ENCODE measurements at places on chromosomes 4 and X.
A peak's percentile ranks its signal among the peaks of the same experiment; 100 is the strongest.

DNA sequence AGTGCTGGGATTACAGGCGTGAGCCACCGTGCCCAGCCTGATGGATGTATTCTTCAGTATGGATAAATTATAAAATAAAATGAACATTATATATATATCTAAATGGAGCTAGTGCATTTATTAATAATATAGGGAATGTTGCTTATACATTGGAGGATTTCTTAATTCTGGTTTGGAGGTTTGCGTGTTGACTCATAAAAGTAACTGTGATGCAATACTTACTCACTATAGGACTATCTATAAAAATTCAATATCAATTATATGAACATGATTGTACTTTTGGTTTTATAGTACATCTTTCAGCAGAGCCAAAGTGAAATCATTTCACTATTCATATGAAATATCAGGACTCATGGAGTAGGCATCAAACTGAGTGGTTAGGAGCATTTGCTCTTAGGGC, 3.2 kb upstream of the AREG start:
- H3K27ac ChIP-seq: no peak overlapping the region
- H3K4me3 ChIP-seq: no peak overlapping the region
- peaks cover 8% of the 10 kb centered on the region for H3K4me1 ChIP-seq
- no peaks in the 10 kb centered on the region for H3K36me3 ChIP-seq
- DNase-seq: no peak
- no peaks in the 10 kb centered on the region for H3K27me3 ChIP-seq

DNA sequence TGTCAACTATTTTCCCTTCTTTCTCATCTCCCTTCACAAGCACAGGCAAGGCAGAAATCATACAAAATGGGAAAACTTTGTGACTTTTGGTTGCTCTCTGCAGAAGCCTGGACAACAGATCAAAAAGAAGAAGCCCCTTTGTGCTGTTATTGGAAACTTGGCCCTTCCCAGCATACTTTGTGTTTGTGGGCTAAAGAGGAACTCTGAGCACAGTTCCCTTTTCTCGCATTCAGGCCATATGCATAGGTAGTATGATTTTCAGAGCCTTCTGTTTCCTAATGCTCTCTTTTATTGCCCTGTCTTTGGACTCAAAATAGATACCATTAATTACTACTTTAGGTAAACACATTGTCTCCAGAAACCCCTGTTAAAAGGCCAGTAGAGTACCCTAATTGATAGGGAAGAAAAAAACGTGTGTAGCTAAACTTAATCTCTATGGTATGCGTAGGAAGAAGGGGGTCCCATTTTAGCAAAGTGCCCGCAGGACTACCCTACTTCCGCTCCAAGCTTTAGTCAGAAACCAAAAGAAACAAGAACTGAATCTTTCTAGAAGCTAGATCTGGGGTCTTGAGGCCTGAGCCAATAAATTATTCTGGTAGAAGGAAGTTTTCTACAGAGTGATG, 26.6 kb downstream of the VSIG4 start:
- no peak overlapping the region for H3K4me3 ChIP-seq
- DNase-seq: no peak
- H3K4me1 ChIP-seq: peaks cover 21% of the 10 kb centered on the region
- H3K36me3 ChIP-seq: no peaks in the 10 kb centered on the region

GRCh38 chrX:101347859-101348451, 587 bp downstream of the TIMM8A start:
- no peaks in the 10 kb centered on the region for H3K27me3 ChIP-seq
- peak overlapping the region; percentile 67 for H3K27ac ChIP-seq
- H3K4me3 ChIP-seq: peak overlapping the region; percentile 86
- H3K36me3 ChIP-seq: no peaks in the 10 kb centered on the region
- no peaks in the 10 kb centered on the region for H3K4me1 ChIP-seq

- no peaks in the 10 kb centered on the region for H3K4me1 ChIP-seq
- no peak for DNase-seq
- H3K27me3 ChIP-seq: no peaks in the 10 kb centered on the region
- no peak overlapping the region for H3K4me3 ChIP-seq
Observed at GRCh38 chr4:61918987-61919386, 718.9 kb downstream of the ADGRL3 start.

- no peak overlapping the region for H3K27ac ChIP-seq
- DNase-seq: no peak
- H3K36me3 ChIP-seq: no peaks in the 10 kb centered on the region
- H3K4me3 ChIP-seq: no peak overlapping the region
- peaks cover 5% of the 10 kb centered on the region for H3K4me1 ChIP-seq
Observed at GRCh38 chrX:97057349-97057909, 173.7 kb downstream of the RPA4 start.

- no peak overlapping the region for H3K4me3 ChIP-seq
- H3K36me3 ChIP-seq: no peaks in the 10 kb centered on the region
- peaks cover 2% of the 10 kb centered on the region for H3K4me1 ChIP-seq
- no peak for DNase-seq
Observed at GRCh38 chrX:85859426-85859825, 187.9 kb downstream of the CHM start.

DNA sequence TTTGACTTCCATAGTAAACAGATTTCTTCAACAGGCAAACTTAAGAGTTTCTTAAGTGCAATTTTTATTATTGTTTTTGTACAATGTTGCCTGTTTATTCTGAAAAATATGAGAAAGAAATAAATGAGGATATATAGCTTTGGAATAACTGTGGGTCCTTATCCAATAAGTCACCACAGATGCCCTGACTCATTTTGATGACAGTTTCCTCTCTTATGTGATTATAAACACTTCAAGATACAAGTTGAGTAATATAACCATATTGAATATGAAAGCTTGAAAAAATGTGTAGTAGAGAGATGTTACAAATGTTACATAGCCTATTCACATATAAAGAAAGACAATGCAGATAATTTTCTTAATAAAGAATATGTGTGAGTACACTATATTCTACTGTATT, 931.6 kb downstream of the RAPGEF2 start:
- H3K36me3 ChIP-seq: no peaks in the 10 kb centered on the region
- no peaks in the 10 kb centered on the region for H3K27me3 ChIP-seq
- no peak for DNase-seq
- no peak overlapping the region for H3K27ac ChIP-seq
- no peaks in the 10 kb centered on the region for H3K4me1 ChIP-seq

DNA sequence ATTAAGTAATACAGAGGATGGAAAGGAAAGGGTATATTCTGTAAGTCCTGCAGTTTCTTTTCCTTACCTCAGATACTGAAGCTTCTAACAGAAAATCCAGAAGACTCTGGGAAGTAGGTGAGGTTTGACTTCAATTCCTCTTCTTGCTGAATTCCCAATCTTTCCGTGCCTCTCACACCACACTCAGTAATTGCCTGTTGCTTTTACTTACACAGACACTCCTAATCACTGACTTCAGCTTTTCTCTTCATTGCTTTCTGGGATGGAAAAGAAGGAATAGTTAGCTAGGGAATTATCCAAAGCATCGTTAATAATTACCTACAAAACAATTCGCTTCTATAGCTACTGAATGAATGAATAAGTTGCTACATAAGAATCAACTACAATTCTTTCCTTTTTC, 163.6 kb downstream of the FBXO8 start:
- H3K27me3 ChIP-seq: peaks cover 65% of the 10 kb centered on the region
- peaks cover 6% of the 10 kb centered on the region for H3K4me1 ChIP-seq

- H3K4me1 ChIP-seq: peaks cover 24% of the 10 kb centered on the region
- H3K4me3 ChIP-seq: peak overlapping the region; percentile 88
- no peaks in the 10 kb centered on the region for H3K27me3 ChIP-seq
- H3K27ac ChIP-seq: peak overlapping the region; percentile 98
- DNase-seq: no peak
- peaks cover 3% of the 10 kb centered on the region for H3K36me3 ChIP-seq
Observed at GRCh38 chr4:153248641-153249198, 44.5 kb downstream of the TRIM2 start.

DNA sequence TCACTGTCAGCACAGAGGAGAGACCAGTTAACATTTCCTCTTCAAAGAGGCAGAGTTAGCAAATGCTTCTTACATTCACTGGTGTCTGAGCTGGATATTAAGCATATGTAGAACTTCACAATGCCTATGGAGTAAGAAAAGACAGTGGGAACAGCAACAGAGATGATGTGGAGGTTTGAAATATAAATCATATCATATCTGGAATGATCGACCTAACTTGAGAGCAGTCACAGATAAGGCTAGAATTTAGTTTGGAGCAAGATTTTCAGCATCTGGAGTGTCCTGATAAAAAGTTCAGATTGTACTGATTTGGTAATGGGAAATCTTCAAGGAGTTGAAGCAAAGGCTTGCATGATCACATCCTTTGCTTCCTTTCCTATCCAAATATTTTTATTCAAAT, 90.5 kb upstream of the ANKRD50 start:
- H3K4me1 ChIP-seq: no peaks in the 10 kb centered on the region
- no peak overlapping the region for H3K27ac ChIP-seq
- no peak for DNase-seq
- no peak overlapping the region for H3K4me3 ChIP-seq

DNA sequence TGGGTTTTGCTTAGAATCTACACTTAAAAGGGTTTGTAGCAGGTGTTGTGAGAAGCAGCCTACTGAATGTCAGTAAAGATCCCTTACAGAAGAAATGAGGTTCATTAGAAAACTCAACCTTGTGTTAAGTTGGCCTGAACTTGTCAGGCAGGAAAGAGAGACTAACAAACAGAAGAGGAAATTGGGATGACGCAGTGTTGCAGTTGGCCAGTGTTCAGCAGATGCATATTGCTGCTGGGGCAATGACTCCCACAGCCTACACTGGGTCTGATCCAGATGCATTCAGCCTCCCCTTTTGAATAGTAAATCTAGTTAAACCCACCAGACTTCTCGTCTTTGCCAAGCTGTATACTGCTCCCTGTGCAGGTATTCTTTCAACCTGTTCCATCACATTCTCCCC, 409.4 kb downstream of the UBE2NL start:
- no peak overlapping the region for H3K4me3 ChIP-seq
- H3K36me3 ChIP-seq: no peaks in the 10 kb centered on the region
- no peaks in the 10 kb centered on the region for H3K4me1 ChIP-seq

DNA sequence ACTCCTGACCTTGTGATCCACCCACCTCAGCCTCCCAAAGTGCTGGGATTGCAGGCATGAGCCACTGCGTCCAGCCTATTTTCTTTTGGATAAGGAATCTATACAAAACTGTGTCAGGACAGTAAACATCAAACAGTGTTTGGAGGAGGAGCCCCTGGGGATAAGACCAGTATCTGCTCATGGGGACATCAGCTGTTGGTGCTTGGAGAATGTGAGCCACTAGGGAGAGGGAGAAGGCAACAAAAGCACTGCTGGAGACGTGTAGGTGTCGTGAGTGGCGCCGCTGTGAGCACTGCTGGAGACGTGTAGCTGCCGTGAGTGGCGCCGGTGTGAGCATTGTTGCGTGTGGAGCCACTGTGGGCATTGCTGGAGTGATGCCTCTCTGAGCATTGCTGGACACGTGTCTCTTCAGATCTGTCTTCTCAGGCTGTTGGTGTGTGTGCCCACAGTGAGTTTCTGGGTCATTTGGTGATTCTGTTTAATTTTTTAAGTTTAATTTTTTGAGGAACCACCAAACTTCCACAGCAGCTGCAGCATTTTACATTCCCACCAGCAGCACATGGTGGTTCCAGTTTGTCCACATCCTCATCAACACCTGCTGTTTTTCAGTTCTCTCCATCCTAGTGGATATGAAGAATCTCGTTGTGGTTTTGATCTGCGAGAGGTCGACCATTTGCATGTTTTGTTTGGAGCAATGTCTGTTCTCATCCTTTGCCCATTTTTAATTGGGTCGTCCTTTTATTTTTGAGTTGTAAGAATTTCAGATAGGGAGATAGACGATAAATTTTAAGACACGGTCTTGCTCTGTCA, 19.0 kb downstream of the DGKQ start:
- DNase-seq: no peak
- peaks cover 3% of the 10 kb centered on the region for H3K4me1 ChIP-seq
- no peak overlapping the region for H3K27ac ChIP-seq
- H3K36me3 ChIP-seq: no peaks in the 10 kb centered on the region
- H3K4me3 ChIP-seq: no peak overlapping the region
- no peaks in the 10 kb centered on the region for H3K27me3 ChIP-seq

DNA sequence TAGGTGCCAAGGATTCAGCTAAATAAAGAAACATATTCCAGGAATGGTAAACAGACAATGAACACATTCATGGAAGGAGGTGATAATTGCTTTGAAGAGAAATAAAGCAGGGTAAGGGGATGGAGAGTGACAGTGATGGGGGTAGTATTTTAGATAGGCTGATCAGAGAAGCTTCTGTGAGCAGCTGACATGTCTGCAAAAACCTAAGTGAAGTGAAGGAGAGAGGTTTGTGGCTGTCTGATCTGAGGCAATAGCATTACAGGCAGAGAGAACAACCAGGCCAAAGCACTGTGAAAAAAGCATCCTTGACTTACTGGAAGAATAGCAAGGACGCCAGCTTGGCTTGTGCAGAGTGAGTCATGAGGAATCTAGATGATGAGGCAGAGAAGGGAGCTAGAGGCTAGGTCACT, 271.9 kb upstream of the GATB start:
- no peaks in the 10 kb centered on the region for H3K27me3 ChIP-seq
- no peak overlapping the region for H3K4me3 ChIP-seq
- DNase-seq: no peak

DNA sequence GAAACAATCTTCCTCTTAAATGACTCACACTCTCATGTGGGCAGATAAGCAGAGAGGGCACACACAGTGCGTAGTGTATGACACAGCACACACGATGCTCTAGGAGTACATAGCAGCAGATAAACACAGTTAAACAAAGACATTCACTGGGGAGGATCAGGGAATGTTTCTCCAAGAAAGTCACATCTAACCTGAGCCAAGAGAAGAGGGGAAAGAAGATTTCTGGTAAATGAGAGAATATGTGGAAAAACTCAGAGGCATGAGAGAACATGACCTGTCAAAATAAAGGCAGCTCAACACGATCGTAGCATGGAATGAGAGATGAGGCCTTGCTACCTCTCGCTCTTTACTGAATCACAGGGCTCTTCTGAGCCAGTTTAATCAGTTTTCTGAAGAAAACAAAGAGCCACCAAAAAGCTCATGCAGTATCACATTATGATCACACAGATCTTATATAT, 251.0 kb downstream of the ANK2 start:
- H3K36me3 ChIP-seq: no peaks in the 10 kb centered on the region
- H3K4me3 ChIP-seq: no peak overlapping the region
- no peak overlapping the region for H3K27ac ChIP-seq
- no peak for DNase-seq
- peaks cover 13% of the 10 kb centered on the region for H3K27me3 ChIP-seq

GRCh38 chrX:118644378-118644777, 83.0 kb upstream of the IL13RA1 start:
- peak overlapping the region; percentile 75 for H3K27ac ChIP-seq
- peaks cover 3% of the 10 kb centered on the region for H3K4me1 ChIP-seq
- H3K4me3 ChIP-seq: no peak overlapping the region
- no peaks in the 10 kb centered on the region for H3K27me3 ChIP-seq
- no peak for DNase-seq

GRCh38 chr4:166044871-166045270, 171.8 kb downstream of the TLL1 start:
- H3K27ac ChIP-seq: no peak overlapping the region
- H3K36me3 ChIP-seq: no peaks in the 10 kb centered on the region
- no peaks in the 10 kb centered on the region for H3K27me3 ChIP-seq
- H3K4me1 ChIP-seq: no peaks in the 10 kb centered on the region
- no peak for DNase-seq

- peak overlapping the region; percentile 71 for H3K4me3 ChIP-seq
- no peaks in the 10 kb centered on the region for H3K27me3 ChIP-seq
- no peak for DNase-seq
- H3K36me3 ChIP-seq: peaks cover 4% of the 10 kb centered on the region
- H3K4me1 ChIP-seq: peaks cover 47% of the 10 kb centered on the region
- peak overlapping the region; percentile 99 for H3K27ac ChIP-seq
Observed at GRCh38 chr4:86938771-86939520, 4.1 kb downstream of the AFF1 start.

- no peak overlapping the region for H3K4me3 ChIP-seq
- peaks cover 2% of the 10 kb centered on the region for H3K27me3 ChIP-seq
- no peak for DNase-seq
- no peaks in the 10 kb centered on the region for H3K36me3 ChIP-seq
Observed at GRCh38 chrX:135489542-135489941, 30.9 kb upstream of the INTS6L start.
